ENCODE measurements at places on chromosomes 16 and 17.

- DNase-seq: no peak
Measured at GRCh38 chr16:81863630-81864352, 84.7 kb downstream of the PLCG2 start.

DNA sequence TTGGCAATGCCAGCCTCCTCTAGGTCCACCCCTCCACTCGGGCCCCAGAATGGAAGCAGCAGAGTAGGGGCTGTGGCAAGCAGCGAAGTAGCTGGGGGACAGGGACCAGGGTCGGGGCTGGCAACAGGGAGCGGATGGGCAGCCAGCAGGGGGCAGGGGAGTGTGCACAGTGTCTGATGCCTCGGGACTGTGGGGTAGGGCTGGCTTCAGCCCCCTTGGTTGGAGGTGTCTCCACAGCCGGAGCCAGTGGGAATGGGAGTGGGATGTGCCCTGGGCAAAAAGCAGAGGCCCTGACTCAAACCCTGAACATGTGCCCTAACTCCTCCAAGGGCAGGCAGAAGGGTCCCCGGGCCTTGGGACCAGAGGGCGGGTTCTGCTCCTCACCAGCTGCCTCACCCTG, 18.5 kb upstream of the ARHGAP27 start:
- DNase-seq: no peak

DNA sequence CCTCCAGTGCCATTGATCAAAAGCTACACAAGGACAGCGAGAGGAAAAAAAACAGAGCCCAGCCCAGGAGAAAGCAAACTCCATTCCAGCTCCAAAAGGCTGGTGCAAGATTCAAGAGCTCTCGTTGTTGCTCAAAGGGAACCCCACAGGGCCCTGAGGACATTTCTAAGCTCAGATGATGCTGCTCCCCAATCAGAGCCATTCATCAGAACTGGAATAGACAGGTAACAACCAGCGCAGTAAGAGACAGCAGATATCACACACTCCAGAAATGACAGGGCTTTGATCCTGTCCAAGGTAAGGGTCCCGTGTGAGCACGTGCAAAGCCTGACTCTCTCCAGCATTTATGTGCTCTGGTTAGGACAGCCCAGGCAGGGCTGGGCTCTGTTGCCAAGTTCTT, 20.1 kb downstream of the PMP22 start:
- DNase-seq: no peak

GRCh38 chr16:77288222-77288621, 89.0 kb downstream of the SYCE1L start:
- no peak for DNase-seq

DNA sequence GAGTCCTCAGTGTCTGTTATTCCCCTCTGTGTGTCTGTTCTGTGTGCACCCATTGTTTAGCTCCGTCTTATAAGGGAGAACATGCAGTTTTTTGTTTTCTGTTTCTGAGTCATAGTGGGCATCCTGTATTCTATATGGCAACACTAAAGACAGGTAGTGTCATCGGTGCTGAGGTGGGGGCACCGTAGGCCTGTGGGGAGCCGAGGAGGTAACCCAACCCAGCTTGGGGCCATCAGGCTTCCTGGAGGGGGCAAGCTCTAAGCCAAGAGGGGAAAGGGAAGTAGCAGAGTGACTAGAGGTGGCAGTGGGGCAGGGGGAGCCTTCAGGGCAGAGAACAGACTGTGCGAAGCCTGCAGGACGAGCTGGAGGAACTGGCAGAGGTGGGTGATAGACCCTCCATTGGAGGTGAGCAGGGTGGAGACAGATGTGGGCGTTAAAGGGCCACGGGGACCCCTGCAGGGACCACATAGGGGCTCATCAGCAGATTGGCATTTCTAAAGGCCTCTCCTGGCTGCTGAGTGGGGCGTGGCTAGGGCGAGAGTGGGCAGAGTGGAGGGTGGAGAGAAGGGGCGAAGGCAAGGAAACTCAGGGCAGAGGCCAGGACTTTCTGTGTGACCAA, 36.5 kb downstream of the CPNE2 start:
- DNase-seq: no peak

DNA sequence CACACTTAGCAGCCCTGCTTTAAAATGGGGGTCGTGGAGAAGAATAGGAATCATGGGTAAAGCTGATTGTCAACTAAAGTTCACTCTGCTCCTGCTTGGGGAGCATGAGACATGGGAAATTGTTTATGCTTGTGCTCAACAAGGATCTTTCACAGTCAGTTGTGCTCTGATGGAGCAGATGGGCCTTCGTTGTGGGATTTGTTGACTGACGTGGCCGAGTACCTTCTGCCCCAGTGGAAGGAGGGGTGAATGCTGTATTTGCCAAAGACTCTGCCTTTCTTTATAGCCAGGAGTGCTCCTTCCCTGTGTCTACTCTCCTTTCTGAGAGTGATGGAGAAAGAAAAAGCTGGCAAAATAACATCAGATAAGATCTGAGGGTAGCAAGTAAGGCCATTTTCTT, 11.4 kb downstream of the ARSG start:
- peak; percentile 47 for DNase-seq

GRCh38 chr17:7575959-7576358, 3.5 kb upstream of the CD68 start:
- no peak for DNase-seq

DNA sequence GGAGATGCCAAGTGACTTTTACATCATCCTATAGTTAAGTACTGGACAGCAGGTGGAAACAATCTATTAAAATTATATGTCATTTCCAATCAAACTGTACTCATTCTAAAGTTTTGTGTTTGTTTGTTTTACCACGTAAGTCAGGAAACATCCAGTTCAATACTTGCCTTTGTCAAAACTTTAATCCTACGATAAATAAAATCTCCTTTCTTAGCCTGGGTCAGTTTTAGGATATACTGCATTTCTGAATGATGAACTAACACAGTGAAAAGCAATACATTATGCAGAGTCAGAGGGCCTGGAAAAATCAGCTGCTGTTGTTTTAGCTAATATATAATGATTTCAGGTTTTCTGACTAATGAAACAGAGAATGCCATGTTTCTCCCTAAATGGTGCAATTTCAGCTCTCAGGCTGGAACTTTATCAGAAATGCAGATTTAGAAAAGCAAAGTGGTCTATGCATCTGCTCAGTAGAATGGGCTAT, 756.4 kb downstream of the CDH11 start:
- DNase-seq: no peak

GRCh38 chr17:28317966-28318758, 838 bp upstream of the TMEM97 start:
- peak; percentile 12 for DNase-seq

GRCh38 chr17:29837531-29837930, 92.5 kb downstream of the SSH2 start:
- DNase-seq: peak; percentile 79

DNA sequence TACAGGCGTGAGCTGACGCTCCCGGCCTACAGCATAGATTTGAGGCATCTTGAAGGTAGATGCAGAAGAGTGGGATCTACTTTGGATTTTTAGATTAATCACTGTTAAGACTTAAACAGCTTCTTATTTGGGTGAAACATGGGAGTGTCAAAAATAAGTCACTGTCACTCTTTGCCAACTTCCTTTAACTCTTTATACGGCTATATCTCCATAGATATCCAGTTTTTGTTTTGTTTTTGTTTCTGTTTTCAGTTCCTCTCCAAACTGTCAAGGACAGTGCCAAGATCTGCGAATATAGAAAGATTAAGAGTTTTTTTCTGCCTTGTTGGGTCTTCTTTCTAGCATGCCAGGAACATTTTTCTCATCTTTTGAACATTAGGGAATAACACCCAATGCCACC, 706.1 kb downstream of the WWOX start:
- DNase-seq: no peak

DNA sequence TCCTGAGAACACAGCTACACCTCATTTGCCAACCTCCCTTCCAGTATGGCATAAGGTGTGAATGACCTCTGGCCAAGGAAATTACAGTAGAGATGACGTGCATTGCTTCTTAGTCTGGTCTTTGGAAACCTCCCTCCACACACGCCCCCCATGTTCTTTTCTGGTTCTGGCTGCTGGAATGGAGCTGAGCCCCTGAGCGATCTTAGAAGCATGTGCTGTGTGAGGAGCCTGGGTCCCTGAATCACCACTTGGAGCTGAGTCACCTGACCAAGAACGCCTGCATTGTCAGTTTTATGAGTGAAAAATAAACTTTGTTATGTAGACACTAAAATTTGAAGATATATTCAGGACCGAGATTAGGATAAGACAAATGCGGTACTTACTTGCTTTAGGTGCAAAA, 51.4 kb downstream of the HS3ST3A1 start:
- no peak for DNase-seq

DNA sequence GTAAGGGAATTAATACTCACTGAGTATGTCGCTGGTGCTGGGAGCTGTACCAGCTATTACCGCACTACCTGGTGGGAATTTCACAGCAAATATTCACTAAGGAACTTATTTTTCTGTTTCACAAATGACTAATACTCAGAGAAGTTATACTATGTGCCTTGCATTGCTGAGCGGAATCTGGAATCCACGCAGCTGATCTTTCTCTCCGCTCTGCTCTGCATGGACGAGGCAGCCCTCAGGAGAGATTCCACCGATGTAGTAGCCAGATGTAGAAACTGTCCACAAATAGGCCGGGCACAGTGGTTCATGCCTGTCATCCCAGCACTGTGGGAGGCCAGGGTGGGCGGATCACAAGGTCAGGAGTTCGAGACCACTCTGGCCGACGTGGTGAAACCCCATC, 17.1 kb downstream of the NME3 start:
- no peak for DNase-seq

GRCh38 chr17:83117583-83117982, 38.2 kb downstream of the METRNL start:
- no peak for DNase-seq

- no peak for DNase-seq
Measured at GRCh38 chr17:5553479-5553878, 30.8 kb downstream of the NLRP1 start.

- no peak for DNase-seq
Measured at GRCh38 chr17:7237266-7237760, 1.9 kb downstream of the PHF23 start.

DNA sequence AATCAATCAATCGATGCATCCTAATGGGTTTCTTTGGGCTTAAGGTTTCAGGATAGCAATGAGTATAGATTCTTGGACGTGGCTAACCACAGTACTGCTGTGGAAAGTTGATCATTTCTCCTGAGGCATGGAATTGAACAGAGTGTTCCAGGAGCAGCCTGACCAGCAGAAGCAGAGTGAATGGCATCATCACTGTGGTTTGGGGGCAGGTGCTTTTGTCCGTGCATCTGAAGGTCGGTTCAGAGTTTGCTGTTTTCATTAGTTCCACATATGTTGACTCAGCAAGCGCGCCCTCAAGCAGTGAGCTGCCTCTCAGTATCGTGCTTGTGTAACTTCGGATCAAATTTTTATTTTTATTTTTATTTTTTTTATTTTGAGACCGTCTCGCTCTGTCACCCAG, 24.9 kb downstream of the KIAA0513 start:
- no peak for DNase-seq

DNA sequence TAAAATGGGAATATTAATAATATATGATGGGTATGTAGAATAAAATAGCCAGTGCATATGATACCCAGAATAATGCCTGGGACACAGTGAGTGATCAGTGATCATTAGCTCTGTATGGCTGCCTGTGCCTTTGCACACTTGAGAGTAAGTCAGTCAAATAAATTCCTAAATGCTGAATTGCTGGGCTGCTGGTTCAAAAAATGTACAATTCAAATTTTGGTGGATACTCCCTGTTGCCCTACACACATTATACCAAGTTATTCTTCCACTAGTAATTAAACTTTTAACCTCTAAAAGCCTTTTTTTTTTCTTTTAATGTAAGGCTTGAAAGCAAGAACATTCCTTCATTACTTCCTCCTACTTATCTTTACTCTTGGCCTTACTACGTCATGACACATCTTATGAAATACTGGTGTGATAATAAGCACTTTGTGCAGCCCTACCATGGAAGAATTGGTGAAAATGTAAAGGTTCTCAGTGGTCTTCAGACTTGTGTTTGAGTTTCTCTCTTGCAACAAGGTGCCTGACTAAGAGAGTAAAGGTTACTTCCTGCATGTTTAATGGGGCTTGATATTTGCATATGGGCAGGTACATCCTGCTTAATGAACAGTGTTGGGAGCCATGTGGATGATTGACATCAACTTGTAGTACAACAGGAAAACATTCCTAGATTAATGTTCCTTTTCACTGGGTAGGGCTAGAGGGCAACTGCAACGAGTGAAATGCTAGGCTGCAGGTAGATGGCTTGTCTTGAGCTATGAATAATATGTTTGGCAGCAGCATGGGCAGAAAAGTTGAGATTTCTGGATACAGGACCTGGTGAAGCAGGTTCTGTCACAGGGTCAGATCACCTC, 84.3 kb downstream of the PRKCA start:
- no peak for DNase-seq

- DNase-seq: peak; percentile 64
Measured at GRCh38 chr17:57586196-57586740, 158.8 kb downstream of the CCDC182 start.

DNA sequence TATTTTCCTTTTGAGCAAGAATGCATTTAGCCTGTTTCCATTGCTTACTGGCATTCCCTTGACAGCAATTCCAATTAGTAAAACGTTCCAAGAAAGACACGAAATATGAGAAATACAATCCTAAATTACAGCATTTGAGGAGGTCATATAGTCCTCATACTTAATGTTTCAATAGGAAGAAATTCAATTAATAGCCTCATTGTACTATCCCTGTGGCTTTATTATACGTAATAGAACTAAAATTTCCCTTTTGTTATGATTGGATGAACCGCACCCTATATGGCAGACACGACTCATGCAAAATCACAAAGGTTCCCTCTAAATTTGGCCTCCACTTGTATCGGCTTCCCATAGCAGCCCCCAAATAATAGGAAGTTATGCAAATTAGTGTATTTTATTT, 291.7 kb downstream of the CEP112 start:
- no peak for DNase-seq

DNA sequence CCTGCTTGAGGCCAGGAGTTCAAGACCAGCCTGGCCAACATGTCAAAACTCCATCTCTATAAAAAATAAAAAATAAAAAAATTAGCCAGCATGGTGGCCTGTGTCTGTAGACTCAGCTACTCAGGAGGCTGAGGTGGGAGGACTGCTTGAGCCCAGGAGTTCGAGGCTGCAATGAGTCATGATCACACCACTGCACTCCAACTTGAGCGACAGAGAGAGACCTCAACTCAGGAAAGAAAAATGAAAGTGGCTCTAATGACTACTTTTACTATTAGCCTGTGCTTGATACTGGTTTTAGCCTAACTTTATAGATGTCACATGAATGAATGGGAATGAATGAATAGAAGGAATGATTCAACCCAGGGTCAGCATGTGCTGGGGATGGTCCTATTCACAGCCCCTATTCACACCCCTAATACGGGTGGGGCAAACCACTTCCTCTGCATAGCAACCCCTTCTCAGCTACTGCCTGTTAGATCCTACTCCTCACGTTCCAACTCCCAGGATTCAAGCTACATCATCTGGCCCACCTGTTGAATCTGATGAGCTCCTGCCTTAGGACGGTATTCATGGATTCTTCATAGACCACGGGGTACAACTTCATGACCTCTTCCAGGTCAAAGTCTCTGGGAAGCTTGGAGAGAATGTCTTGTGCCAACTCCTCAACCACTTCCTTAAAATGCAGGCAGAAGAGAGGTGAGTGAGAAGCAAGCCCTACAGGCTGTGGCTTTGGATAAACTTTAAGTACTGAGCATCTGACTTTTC, 40.5 kb downstream of the LYRM1 start:
- DNase-seq: no peak

Measured in NCI-H2171 (cell line).